ENCODE measurements at places on chromosomes 5 and 9.

DNA sequence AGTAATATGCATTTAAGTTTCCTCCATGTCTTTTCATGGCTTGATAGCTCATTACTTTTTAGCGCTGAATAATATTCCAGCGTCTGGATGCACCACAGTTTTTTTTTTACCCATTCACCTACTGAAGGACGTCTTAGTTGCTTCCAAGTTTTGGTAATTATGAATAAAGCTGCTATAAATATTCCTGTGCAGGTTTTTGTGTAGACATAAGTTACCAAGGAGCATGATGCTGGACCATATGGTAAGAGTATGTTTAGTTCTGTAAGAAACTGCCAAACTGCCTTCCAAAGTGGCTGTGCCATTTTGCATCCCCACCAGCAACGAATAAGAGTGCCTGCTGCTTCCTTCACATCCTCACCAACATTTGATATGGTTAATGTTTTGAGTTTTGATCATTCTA is 195.6 kb downstream of the PIK3R1 start:
- no peak for DNase-seq

GRCh38 chr5:168269937-168270330 is 21.5 kb upstream of the WWC1 start:
- DNase-seq: no peak

DNA sequence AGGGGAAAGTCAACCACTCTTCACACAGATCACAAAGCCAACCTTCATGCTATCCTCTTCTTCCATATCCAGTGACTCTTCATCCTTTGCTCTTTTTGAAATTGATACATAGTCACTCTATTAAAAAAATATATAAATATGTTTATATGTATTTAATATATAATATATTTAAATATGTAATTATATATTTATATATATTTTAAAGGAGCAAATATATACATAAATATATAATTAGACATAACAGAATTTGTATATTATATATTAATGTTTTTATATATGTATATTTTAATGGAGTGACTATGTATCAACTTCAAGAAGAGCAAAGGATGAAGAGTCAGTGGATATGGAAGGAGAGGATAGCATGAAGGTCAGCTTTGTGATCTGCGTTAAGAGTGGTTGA is 374.9 kb downstream of the CDH9 start:
- no peak for DNase-seq

- no peak for DNase-seq
Measured at GRCh38 chr5:61180886-61181285, 18.6 kb upstream of the SMIM15 start.

- DNase-seq: no peak
Measured at GRCh38 chr5:17238521-17239041, 21.1 kb downstream of the BASP1 start.

DNA sequence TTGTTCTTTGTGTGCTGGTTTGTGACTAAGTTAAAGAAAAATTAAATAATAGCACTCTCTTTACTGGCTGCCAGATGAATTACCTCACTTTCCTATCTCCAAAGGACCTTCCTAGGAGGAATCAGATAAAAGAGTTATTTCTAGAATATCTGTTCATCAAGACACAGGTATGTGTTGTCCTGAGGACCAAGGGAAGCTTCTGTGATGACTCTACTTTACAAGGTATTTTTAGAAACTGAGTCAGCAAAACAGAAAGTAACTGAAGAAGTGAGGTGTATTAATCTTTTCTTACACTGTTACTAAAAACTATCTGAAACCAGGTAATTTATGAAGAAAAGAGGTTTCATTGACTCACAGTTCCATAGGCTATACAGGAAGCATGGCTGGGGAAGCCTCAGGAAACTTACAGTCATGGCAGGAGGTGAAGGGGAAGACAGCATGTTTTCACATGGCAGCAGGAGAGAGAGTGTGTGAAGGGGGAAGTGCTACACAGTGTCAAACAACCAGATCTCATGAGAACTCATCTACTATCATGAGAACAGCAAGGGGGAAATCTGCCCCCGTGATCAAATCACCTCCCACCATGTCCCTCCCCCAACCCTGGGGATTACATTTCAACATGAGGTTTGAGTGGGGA is 189.2 kb upstream of the DMAC1 start:
- no peak for DNase-seq

DNA sequence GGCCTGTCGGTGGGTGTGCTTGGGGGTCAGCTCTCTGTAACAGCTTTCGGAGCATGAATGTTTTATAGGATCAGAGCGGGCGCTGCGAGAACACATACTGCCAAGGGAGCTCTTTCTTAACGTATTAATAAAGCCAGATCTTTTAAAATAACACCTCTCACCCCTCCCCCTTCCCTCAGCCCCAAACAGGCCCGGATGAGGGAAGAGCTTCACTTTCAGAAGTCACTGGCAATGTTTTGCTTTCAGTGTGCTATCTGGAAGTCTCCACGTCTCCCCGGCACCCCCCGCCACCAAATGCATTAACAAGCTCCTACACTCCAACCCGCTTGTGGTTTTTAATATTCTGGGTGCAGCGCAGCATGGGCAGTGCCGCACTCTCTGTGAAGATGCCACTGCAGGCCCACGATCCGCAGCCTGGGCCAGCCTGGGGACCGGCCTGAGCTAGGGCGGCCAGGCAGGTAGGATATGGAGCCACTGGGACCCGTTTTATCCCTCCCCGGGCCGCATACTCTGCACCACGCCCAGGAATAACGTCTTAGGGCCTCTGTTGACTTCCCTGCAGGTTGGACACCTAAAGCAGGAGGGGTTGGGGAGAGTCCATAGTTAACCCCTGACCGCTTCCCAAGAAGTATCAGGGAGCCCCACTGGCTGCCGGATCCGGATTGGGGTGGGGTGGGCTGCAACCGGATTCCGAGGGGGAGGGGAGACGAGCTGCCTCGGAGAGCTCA is 12.6 kb downstream of the NR2F1 start:
- DNase-seq: no peak

- DNase-seq: no peak
Measured at GRCh38 chr5:59139695-59140094, 556.8 kb downstream of the RAB3C start.

DNA sequence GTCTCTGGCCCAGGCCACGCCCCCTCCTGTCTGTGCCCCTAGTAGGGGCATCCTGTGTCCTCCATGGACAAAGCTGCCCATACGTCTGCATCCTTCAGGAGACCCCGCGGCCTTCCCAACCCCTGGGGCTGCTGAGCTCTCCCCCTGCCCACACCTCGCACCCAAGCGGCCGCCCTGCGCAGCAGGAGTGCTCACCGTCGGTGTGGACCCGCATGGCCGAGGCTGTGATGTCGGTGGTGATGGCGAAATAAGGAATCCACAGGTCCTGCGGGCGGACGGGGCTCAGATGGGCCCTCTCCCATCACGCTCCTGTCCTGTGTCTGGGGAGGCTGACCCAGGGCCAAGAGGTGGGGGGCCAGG is 4.8 kb upstream of the NSMF start:
- DNase-seq: no peak

GRCh38 chr5:30376848-30377247 is 816.6 kb upstream of the CDH6 start:
- no peak for DNase-seq

DNA sequence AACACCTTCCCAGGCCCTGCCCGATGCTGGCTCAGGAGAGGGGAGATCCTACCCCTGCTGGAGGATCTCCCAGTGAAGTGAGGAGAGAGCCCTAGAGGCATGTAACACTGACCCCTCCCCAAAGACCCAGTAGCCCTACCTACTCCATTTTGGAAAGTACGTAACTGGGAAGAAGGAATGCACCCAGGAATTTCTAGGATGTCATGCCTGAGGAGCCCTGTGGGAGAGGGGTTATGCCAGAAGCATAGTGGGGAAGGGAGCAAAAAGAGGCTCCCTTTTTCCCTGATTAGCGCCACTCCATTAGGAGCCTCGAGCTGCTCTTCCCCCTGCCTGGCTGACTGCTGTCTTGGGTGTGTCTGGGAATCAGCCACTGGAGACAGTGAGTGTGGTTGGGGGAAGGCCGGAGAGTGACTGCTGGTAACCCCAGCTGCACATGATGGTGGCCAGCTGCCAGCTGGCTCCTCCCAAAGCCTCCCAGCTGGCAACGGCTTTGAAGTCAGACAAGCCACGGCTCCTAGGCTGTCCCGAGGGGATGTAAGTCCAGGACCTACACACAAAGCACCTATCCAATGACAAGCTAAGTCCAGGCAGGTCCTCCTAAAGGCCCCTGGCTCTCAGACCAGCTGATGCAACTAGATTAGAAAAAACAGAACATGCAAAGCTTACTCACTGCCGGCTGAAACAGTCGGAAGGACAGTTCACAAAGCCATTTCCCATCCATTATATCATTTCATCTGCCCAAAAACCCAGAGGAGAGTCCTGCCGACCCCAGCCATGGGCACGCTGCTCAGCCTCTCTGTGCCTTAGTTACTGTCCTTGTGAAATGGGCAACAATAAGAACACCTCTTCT is 136.5 kb upstream of the ABCA1 start:
- DNase-seq: no peak

Measured in stimulated activated naive CD4-positive, alpha-beta T cell treated with Interleukin-2 at 50 U/mL for 16 hours (primary cell).